ENCODE measurements at places on chromosomes 16 and 17.

DNA sequence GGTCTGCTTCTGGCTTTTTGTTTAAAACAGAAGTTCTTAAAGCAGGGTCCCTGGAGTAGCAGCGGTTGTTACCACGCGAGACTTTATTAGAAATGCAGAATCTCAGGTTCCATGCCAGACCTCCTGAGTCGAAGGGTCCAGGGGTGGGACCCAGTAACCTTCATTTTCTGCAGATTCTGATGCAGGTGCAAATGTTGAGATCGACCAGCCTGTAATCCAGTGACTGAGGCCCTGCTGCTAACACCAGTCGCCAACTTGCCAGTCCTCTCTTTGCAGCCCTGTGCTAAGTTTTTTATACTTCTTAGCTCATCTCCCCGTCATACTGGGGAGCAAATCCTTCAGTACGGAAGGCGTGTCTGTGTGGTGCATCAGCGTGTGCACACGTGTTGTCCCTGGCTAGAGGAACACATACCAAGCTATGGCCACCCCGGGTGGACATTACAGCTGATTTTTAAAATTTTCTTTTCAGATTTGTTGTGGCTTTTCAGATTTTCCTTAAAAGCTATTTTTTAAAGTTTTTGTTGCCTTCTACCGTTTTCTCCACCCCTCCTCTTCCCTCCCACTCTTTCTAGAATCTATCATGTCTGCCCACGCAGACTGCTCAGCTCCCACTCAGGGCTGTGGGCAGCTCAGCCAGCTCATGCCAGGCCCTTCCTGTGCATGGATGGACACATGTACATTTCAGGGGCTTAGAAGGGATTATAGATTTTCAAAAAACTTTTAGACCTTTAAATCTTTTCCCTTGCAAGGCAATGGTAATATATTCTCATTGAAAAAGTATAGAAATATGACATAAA is 57.7 kb downstream of the MEAK7 start:
- no peak for DNase-seq

DNA sequence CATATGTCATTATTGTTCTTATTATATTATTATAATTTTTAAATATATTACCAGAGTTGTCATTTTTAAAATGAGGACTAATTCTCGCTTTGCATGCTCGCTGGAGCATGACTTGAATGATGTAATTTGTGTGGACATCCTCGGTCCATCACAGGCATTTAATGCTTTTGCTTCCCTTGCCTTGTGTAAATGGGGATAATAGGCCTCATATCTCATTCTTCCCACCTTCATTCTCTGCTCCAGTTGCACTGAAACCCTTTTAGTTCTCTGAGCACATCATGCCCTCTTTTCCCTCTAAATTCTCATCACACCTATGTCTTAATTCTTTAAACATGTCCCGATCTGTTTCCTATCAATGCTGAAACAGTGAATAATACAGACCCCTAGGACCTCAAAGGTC is 285.4 kb downstream of the HS3ST4 start:
- no peak for DNase-seq

- DNase-seq, result no peak
Measured at GRCh38 chr17:27669136-27669535, 38.1 kb downstream of the LGALS9 start.

DNA sequence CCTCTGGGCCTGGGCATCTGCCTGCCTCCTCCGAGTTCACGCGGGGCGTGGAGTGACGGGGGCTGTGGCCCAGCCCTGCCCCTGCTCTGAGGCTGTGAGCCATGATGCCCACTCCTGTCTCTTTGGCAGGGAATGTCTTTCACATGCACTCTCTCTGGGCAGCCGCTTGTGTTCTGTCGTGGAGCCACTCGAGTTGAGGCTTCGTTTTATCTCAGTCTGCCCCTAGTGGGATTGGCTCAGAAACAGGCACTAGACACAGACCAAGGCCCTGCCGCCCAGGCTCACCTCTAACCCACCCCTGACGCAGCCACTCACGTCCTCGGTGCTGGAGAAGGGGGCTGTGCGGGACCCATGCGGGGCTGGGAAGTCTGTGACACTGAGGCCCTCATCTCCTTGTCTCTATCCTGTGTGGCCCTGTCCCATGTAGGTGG is 67.5 kb upstream of the KCTD5 start:
- DNase-seq, result no peak

GRCh38 chr17:69872675-69873262 is 202.3 kb upstream of the KCNJ16 start:
- DNase-seq, result no peak

DNA sequence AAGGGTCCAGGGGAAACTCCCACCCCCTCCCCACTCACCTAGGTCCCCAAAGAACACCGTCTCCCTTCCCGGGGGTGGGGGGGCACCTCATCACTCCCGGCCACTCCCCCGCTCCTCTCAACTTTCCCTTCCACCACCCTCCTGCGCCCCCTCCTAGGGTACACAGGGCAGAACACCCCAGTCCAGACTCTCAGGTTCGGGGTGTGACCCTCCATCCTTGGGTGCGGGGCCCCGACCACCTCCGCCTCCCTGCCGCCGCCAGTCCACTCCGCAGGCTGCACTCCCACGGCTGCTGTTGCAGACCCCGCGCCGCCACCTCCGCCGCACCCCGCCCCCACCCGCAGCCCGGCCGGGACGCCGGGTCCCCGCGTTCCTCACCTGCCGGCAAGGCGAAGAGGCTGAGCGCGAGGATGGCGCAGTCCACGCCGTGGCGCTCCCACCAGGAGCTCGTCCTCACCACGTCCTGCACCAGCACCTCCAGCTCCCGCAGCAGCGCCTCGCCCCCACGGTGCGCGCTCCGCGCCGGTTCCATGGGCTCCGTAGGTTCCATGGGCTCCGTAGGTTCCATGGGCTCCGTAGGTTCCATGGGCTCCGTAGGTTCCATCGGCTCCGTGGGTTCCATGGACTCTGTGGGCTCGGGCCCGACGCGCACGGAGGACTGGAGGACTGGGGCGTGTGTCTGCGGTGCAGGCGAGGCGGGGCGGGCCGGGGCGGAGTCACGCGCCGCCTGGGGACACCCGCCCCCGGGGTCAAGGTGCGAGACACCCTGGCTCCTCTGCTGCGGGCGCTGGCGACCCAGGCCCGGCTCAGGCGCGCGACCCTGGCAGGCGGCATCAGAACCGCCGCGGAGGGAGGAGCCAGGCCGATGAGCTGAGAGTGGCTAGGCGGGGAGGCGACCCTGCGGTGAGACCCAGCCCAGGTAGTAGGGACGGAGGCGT is at the start of gene FADS6:
TSS of gene FADS6 (minus strand) at position 660 of the 938 bp plus-strand sequence. CDS start at position 622, 38 bp downstream.
- no peak for DNase-seq

GRCh38 chr17:43578699-43579565 is 32.8 kb upstream of the ETV4 start:
- DNase-seq, result peak; percentile 42

DNA sequence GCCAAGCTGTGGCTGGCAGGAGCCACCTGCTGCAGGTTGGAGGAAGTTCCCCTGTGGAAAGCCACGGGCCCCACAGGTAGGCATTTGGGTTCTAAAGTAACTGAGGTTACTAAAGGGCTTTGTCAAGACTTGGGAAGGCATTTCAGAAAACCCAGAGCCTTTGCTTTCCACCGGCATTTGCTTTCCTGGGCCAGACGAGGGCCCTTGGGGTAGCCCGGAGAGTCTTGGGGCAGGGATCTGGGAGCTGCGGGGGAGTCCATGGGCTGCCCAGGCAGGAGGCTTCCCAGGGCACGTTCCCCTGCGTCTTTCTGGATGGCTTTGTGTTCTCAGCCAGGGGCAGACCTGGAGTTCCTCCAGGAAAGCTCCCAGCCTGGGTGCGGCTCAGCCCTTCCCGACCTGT is 43.5 kb downstream of the JPH3 start:
- no peak for DNase-seq

DNA sequence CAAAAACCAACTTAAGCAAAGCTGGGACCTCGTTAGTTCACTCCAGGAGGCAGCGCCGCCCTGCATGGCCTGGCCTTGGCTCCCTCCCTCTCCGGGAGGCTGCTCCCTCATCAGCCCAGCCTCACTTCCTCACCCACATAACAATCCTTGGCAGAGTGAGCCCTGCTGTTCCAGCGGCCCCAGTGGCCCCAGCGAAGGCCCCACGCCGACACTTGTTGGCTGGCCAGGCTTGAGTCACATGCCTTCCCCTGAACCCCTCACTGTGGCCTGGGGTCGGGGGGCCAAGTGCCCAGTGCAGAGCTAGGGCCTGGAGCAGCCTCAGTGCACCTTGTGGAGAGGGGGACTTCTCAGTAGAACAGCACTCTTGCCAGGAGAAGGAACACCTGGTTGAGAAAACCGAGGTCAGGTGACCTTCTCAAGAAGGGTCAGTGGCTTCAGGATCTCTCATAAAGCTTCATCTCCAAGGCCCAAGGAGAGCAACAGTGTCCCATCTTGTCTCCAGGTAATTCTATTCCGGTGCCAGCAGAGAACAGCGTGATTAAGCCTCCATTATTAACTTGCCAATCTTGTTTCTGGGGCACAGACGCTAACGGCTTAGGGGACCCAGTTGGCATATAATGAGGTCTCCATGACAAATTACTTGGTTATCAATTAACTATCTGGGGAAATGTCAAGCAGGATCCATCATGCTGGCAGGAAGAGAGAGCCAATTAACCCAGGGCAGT is 26.8 kb downstream of the ENDOV start:
- no peak for DNase-seq

- DNase-seq, result no peak
Measured at GRCh38 chr16:3580251-3580651, 3.0 kb upstream of the NLRC3 start.

DNA sequence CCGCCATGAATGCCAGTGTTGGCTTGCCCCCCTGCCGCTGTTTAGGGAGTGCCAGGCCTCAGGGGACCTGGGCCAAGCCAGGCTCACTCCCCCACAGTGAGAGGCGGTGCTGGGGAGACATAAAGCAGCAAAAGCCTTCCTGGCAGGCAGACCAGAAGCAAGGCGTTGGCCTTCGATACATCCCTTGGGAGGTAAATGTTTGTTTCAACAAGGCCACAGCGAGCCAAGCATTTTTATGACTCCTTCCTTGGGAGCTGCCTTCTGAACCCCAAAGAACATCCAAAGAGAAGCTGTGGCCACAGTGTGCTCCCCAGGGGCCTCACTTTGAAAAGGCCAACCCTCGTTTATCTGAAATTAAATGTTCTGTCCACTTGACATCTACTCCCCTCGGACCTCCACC is 119.7 kb upstream of the CIBAR2 start:
- DNase-seq, result no peak

DNA sequence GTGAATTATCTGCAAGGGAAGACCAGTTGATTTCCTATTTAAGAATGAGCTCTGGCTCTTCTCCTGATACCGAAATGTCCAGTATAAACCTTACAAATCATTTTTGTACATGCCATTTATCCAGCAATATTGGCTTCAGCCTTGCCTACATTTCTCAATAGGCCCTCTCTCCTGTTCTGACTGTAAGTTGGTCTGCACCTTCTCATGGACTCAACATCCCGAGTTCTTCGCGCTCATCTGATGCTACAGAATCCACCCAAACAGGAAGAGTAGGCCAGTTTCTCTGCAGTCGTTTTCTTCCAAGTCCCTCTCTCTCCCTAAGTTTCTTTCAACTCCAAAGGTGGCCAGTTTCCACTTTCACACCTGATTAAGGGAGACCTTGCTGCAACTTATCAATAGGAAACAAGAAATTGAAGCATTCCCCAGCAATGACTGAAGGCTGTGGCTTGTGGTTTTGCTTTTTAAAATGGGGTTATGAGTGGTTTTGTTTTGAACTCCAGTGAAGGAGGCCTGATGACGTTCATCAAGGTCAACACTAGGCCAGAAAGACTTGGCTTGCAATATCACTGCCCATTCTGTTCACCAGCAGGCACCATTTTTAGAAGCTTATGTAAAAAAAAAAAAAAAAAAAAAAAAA is 383.0 kb downstream of the MAF start:
- DNase-seq, result no peak

- DNase-seq, result no peak
Measured at GRCh38 chr17:28704219-28704858, 7.3 kb downstream of the PROCA1 start.

GRCh38 chr17:48749621-48750553 is 21.3 kb upstream of the HOXB13 start:
- DNase-seq, result no peak

DNA sequence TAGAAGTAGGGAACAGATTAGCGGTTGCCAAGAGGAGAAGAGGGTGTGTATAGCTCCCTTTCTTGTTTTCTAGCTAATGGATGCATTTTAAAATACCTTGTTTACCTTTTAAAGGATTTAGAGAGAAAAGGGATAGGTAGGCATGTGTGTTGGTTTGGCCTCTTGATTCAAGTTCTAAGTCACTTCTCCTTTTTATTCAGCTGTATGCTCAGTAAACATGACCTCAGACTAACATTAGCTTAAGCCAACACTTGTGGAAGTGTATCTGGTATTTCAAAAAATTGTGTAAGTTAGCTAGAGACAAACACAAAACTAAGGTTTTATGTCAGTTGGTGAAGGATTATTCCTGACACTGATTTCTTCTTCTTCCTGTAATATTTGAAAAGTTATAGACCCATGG is 204.1 kb upstream of the NOG start:
- no peak for DNase-seq

- no peak for DNase-seq
Measured at GRCh38 chr17:518047-518735, 165.6 kb upstream of the RPH3AL start.

- no peak for DNase-seq
Measured at GRCh38 chr17:79799174-79799537, 2.3 kb upstream of the CBX8 start.

DNA sequence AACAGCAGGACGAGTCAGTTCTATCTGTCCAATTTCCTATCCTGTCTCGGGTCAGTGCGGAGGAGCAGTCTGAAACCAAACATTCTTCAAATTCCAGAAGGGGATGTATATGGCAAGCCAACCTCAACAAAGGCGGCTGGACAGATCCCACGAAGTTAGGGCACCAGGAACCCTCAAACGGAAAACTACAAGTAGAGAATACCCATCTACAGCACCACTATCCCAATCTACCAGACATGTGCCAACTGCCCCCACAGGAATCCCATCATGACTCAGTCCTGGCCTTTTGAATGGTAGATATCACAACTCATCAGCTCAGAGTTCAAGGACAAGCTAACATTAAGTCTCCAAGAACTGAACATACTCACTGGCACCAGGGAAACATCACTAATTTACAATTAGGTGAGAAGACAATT is 2.3 kb downstream of the NAT9 start:
- DNase-seq, result no peak

DNA sequence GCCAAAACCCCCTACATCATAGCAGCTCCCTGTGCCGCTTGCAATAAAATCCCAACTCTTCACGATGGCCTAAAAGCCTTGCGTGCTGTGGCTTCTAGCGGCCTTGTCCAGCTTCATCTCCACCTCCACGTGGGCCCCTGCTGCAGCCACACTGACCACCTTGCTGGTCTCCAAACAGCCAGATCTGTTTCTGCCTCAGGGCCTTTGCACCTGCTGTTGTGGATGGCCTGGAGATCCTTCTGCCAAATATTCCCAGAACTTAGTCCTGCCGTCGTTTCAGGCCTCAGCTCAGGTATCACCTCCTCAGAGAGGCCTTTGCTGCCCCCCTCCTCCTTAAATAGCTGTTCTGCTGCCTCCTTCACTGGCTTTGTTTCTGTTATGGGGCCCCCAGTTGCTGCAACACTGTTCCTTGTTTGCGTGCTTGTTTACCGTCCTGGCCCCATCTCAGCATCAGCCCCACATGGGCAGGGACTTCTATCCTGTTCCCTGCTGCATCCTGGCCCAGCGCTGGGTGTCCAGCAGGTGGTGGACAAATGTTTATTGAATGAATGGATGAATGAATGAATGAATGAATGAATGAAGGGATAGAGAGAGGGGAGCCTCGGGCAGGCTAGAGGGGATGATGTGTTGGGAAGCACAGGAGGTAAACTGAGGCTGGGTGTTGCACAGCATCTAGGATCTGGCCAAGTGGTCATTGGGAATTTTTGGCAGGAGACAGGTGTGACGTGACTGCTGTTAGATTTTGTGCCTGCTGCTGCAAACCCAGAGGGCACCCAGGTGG is 171.0 kb upstream of the GSE1 start:
- DNase-seq, result no peak

GRCh38 chr17:4980644-4981216 is 6.7 kb downstream of the CAMTA2 start:
- peak; percentile 52 for DNase-seq
